ENCODE measurements at places on chromosomes 7 and 10.

DNA sequence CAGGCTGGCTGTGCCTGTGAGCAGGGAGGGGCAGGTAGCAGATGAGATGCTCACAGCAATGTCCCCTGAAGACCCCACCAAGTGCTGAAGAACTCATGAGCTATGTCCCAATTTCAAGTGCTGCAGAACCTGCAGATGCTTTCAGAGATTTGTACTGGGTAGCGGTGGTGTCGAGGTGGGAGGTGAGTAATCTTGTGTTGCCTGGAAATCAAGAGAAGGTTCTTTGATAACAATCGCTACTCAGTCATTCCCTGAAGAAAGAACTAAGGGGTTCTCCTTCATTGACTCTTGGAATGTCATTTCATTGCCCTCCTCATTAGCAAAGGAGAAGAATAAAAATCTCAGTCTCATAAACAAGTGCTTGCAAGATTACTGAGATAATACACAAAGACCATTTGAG is 246.4 kb downstream of the EMX2 start:
- no peak for DNase-seq

- no peak for DNase-seq
Observed at GRCh38 chr7:8442814-8443304, 9.4 kb downstream of the NXPH1 start.

GRCh38 chr7:17391366-17391765 is 92.9 kb downstream of the AHR start:
- no peak for DNase-seq

GRCh38 chr10:45592432-45592831 is 80.1 kb downstream of the ZFAND4 start:
- DNase-seq, result no peak

GRCh38 chr7:133082390-133082766 is 488 bp upstream of the CHCHD3 start:
- DNase-seq, result no peak

- DNase-seq, result no peak
Observed at GRCh38 chr10:91545384-91545783, 87.5 kb downstream of the PPP1R3C start.

- DNase-seq, result no peak
Observed at GRCh38 chr7:116776610-116777289, 85.6 kb upstream of the CAPZA2 start.

GRCh38 chr10:8049045-8049864 is 5.2 kb upstream of the GATA3 start:
- DNase-seq, result no peak

DNA sequence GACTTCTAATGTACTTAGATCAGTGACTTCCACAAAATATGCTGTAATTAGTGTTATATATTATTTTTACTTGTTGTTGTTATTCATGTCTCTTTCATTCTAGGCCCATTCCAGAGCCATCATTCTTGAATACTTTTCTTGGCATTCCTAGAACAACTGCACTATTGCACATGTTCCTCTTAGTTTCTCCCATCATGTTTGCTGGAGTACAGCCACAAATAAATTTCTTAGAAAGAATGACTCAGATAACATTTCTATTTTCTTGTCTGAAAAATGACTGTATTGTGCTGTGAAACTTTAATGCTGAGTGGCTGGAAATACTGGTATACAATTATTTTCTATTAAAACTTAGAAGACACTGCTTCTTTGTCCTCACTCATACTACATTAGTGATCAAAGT is 651.0 kb upstream of the STEAP1 start:
- no peak for DNase-seq

DNA sequence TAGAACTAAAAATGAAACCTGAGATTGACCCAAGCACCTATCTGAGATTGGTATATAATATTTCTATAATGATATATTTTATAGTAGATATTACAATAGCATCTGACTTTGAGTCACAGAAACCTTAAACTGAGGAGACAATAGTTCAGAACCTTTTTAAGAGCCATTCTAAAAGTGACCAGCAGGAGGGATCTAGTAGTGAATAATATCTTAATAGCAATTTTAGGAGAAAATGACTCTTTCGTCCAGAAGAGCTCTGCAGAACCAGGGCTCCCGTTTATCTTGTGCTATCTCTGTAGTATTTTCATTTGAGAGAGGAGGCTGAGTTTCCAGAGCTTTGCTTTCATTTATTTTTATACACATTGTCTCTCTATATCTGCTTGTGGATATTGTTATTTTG is 68.1 kb downstream of the PODXL start:
- no peak for DNase-seq

DNA sequence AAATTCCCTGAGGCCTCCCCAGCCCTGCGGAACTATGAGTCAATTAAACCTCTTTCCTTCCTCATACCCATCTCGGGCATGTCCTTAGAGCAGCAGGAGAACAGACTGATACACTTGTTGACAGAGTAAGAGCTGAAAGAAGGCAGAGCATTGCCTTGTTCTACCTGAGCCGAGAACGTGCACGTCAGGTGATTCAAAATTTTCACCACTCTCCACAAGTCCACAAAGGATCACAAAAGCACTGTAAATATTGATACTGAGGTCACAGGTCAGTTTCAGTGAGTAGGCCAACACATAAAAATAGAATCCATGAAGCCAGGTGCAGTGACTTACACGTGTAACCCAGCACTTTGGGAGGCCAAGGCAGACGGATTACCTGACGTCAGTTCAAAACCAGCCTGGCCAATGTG is 27.8 kb downstream of the DCLRE1C start:
- DNase-seq, result no peak

GRCh38 chr7:122132341-122132740 is 11.7 kb downstream of the AASS start:
- DNase-seq, result no peak

DNA sequence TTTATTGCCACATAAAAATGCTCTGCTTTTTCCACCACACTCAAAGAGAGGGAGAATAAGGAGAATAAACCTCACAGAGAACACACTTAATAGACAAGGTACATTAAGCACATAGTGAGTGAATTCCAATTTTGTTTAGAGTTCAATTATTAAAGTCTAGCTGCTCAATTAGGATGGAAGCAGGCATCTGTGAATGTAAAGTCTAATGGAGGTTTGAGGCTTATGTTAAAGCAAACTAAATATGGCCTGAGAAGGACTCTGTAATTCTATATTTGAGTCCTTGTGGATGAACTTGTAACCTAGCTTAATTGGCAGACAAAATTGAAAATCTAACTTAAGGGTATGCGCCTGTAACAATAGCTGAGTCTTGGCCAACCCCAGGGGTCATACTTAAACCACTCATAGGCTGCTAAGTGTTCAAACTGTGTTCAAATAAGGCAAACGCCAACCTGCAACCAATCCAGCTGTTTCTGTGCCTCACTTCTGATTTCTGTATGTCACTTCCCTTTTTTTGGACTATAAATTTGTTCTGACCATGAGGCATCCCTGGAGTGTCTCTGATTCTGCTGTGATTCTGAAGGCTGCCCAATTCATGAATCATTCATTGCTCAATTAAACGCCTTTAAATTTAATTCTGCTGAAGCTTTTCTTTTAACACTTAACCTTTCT is 31.3 kb upstream of the NME8 start:
- no peak for DNase-seq
